Glomerular endothelial cell (primary cell): ENCODE measurements at places on chromosomes 3 and 15. TPM values are rescaled to one million over a fixed set of nuclear protein-coding genes. Genes with fewer than 3 reads are reported as not detected.

WNT5A gene
- total RNA-seq: 33.8 and 44.6 TPM in 2 replicates

GCHFR gene
- 2.2 and 3.7 TPM in 2 replicates for total RNA-seq

SPINK8 gene
- total RNA-seq: not detected in 2 replicates

CCR1 gene
- not detected in 2 replicates for total RNA-seq

GRCh38 chr15:26967719-26968269 is 3.2 kb upstream of the GABRG3 start:
- no peak for DNase-seq

- DNase-seq: no peak
Observed at GRCh38 chr3:175287361-175287963, 428.3 kb downstream of the NAALADL2 start.

DNA sequence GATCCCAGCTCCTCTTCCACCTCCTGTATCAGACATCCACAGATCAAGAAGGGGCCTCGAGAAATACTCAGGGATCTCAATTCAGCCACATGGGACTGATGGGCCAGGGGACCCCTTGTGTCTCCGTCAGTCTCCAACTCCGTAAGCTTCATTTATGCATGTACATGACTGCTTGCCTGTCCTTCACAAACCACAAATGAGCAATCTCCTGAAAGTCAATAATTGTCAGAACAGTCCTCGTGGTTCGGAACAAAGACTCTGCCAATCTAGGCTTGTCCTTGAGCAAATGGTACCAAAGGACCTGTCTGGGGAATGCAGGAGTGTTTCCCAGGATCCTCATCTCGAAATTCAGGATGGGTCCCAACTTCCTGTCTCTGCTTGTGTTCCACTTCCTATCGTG is 20.8 kb downstream of the SLC12A8 start:
- DNase-seq: no peak

DNA sequence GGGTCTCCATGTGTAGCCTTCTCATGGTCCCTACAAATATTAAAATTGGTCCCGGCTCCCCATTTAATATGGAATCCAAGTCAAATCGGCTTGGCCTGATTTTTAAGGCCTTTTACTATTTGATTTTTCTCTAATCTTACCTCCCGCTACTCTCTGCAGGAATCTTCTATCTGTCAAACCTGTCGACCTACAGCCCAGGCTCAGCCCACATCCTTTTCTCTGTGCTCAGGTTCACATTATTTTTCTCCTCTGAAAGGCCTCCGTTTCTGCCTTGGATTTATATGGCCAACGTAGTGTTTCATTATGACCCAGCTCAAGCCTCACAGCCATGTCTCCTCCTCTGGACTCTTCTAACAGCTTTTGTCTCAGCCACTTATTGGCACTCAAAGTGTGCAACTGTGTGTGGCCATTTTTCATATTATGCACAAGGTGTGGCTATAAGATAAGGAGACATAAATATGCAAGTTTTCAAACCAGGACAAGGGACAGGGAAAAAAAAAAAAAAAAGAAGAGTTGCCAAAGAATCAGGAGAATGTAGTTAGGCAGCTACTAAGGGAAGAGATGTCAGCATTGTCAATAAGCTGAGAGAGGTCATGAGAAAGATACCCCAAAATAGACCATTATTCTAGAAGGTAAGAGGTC is 2.1 kb upstream of the GLCE start:
- DNase-seq: no peak

GRCh38 chr3:65560901-65561300 is 477.8 kb downstream of the MAGI1 start:
- no peak for DNase-seq

DNA sequence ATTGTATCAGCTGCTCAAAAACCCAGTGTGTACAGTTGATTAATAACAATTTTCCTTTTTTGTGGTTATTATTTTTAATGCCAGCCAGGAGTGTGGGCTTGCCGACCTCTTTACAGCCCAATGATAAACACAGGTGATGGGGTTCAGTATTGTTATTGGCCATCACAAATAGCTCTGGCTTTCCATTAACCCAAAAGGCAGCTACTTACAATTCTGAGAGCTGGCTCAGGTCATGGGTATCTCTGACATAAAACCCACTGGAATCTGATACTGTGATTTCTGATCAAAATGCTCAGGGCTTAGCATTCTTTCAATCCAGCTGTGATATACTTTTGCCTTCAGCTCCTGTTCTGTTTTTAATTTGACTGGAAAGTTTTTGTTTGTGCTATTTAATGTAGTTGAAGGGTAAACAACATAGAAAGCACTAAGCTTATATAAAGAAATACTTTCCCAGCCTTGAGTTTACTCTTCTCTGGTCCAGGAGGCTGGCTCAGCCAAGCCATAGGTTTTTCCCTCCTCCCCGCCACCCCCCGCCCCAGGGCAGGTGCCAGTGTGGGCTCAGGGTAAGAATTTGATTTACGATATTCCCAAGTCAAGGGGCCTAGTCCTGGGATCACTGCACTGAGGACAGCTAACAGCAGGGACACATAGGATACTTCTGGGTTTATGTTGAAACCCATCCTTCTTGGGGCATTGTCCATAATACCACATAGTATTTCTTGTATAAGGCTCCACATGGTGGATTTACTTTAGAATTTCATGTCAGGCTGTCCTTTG is 54.0 kb upstream of the MYZAP start:
- DNase-seq: no peak

DNA sequence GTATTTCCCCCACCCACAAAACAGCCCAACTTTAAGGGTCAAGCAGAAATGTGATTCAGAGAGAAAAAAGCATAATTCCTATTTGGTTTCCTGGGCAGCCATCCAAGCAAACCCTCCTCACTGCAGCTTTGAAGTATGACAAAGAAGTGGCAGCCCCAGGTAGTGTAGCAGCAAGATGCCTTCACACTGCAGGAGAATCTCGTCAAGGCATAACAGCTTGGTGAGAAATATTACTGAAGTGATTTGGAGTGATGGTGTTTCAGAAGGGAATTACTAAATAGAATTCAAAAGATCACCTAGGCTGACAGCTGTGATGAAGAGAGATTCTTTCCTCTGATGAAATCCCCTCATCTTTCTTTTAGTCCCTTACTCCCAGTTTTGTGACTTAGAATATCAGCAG is 173.9 kb downstream of the PYDC2 start:
- DNase-seq: no peak

DNA sequence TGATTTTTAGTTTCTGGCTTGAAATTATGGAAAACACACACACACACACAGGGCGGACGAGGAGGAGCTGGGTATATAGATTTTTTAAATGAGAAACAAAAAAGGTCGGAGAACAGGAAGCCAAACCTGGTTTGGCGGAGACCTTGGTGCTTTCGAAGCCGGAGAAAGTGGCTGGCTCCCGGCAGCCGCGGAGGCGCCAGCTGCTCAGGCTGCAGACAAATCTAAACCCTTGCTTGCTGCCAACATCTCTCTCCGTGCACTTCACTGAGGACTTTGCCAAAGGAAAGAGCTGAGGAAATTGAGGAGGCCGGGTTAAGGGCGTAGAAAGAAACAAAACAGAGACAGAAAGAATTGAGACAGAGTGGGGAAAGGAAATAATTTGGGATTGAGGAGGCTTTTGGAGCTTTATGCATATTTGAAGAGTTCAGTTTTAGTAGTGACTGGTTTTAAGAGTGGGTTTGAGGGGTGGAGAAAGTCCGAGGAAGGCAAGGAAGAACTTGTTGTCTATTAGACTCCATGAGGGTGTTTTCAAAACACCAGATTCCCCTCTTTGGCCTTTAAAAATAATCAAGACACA is 2.2 kb downstream of the ZIC1 start:
- DNase-seq: no peak

DNA sequence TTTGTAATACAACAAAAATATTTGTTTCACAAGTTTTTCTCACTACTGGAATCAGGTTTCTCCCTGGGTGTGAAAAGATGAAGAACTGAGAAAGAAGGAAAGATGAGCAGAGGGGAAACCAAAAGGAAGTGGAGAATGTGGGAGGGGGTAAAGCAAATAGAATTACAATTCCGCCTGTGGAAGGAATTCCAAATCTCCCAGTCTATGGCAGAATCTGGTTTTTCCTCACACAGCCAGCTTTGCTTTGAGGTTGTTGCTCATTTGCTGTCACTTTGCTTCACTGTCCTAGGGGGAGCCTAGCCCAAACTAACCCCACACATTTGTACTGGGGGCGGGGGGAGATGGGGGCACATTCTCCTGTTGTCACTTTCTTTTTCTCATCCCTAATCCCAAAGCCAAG is 43.9 kb downstream of the RPL22L1 start:
- no peak for DNase-seq

DNA sequence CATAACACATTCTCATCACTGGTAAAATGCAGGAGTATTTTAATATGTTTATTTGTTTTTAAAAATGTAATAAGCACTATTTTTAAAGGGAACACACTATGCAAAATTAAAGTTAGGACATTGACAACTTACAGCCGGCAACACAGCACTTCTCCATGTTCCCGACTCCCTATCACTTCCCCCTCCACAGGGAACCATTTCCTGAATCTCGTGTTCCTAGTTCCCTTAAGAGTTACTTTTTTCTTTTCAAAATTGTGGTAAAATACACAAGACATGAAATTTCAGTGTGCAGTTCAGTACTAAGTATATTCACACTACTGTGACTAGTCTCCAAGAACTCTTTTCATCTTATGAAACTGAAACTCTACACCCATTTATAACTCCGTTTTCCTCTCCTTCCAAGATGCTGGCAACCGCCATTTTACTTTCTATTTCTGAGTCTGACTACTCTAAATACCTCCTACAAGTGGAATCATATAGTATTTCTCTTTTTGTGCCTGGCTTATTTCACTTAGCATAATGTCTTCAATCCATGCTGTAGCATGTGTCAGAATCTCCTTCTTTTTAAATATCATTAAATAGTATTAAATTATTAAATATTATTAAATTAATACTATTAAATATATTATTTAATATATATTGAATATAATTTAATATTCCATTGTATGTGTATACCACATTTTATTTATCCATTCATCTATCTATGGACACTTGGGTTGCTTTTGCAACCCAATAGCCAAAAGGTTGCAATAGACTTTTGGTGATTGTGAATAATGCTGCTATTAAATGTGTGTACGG is 25.9 kb upstream of the UBE2Q2 start:
- no peak for DNase-seq

- DNase-seq: no peak
Observed at GRCh38 chr3:55624238-55624637, 137.1 kb upstream of the WNT5A start.

DNA sequence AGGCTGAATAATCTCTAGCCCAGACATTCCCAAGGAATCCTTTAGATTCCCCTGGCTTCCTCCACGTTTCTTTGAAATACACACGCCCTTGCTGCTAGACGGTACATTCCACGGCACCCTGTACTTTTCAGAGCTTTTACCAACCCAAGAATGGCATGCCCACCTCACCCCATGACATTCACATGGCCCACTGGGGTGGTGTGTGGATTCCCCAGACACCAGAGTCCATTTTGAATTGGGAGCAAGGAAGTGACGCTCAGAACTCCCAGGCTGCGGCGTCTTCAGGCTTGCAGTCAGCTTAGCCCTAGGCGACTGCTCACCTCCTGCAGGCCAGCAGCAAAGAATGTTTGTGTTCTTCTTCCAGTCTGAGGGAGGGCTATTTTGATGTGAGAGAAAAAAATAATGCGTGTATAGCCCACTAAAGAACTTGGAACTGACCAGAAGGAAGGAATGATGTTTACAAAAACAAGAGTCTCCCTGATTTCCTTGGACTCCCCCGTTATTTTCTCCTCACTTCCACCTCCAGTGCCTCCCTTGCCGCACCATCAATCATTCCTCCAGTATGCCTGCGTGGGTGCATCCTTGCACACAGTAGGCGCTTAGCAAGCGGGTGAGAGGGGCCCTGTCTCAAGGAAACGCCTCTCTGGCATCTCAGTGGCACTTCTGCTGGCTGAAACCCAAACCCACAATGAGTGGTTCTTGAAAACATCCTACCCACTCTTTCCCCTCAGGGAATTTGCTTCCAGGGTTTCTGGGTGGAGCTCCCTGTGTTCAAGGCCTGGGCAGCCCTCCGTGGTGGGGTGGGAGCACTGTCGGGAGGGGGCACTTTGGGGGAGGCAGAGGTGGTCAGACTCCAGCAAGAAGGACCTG is 59.9 kb downstream of the SMAD6 start:
- no peak for DNase-seq

- peak; percentile 2 for DNase-seq
Observed at GRCh38 chr3:176430244-176431037, 766.8 kb downstream of the TBL1XR1 start.

DNA sequence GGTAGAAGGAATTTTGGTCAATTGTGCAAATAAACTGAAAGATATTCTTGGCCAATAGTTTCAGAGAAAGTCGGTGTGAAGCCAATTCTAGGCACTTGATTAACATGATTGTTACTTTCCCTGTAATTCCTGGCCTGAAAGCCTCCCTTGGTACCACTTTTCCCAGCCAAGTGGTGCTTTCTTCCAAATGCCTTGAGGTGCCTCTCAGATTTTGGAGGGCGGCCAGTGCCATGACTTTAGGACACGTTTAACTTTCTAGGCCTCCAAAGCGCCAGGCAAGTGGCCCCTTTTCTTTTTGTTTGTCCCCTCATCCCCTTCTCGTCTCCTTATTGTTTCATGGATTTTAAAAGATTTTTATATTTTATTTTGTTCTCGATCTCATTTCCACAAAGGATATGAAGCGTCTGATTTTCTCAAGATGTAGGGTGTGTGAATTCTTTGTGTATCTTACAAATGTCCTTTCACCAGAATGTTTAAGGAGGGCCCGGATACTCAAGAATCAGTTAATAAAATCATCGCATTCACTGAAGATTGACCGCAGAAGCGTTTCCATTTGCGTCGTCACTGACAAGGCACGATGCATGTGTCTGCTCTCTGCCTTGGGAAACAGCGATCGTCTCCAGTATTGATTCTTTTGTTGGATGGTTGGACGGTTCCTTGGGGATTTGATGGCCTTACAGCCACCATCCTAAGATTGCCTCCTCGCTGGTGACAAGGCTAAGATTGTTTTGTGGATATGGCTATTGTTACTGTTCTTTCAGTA is 87.8 kb downstream of the ASB7 start:
- DNase-seq: no peak

DNA sequence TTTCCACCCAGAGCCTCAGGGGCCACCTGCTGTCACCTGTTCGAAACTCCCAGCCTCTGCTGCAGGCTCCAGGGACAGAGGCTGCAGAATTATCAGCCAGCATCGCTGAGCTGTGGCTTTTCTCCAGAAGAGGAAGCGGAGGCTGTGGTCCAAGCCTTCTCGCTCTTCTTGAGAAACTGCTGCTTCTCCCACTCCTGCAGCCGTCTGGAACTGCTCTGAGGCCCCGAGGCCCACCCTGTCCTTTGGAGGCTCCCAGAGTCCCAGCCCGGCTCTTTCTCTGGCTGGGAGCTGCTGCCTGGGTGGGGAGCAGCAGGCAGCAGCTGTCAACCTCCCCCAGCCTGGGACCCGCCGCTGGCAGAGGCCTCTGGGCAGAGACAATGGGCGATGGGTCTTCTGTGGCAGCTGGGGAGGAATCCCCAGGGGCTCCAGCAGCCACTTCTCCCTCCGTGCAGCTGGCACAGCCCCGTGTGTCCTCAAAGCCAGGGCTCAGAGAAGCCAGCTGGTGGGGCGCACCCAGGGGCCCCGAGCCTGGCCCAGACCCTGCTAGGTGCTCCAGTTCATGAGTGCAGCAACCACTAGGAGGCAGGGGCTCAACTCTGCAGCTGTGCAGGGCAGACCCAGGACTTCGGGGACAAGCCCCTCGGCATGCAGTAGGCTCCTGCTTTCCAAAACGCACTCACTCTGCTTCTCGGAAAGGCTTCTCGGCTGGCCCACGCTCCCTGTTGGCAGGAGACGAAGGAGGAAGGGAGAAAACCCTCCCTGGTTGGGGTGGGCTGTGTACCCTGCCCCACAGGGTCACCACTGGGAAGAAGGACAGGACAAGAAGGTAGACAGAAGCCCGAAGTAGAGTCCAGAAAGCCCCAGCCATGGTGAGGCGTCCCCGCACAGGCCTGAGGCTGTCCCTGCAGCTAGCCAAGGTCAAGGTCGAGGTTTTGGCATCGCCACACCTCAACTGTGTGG is 49.9 kb upstream of the FURIN start:
- no peak for DNase-seq
